ENCODE measurements at places on chromosomes 1 and 21.

DNA sequence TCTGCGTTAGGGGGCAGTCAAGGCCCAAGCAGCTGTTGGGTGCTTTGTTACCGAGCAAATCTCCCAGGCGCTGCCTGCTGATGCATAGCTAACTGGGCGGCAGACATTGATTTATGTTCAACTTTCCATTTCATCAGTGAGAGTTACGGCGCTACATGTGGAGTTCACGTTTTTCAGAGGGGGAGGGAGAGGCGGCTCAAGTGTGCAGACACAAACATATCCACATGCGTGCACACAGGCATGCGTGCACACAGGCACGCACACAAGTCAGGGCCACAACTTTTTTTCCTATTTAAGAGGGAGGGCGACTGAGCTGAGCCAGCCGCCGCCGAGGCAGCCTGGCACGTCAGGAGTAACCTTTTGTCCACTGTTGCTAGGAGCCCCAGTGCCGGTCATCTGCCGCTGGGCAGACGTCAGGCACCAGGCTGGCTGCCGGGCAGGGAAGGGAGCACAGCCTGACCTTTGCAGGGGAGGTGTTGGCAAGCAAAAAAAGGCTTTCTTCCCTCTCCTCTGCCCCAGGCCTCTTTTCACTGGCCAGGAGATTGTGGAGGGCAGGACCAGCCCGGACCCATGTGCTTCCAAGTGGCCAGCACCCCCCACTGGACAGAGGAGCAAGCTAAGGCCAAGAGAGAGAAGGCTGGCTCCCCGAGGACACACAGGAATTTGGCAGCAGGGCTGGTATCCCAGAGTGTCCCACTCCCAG lies 73.3 kb downstream of the MRPL37 start:
- DNase-seq = no peak

GRCh38 chr1:24323281-24323680 lies 4.1 kb downstream of the GRHL3 start:
- DNase-seq = peak; percentile 18

- no peak for DNase-seq
These were observed 13.0 kb downstream of the RD3 start for GRCh38 chr1:211478801-211479578.

GRCh38 chr1:160085686-160086455 lies 4.5 kb downstream of the KCNJ9 start:
- DNase-seq = peak; percentile 43

- DNase-seq = no peak
These were observed 32.2 kb downstream of the MIS18A start for GRCh38 chr21:32246571-32247140.

- DNase-seq = no peak
These were observed 12.4 kb downstream of the FBXO2 start for GRCh38 chr1:11641776-11642305.

- no peak for DNase-seq
These were observed 14.0 kb upstream of the ZNF697 start for GRCh38 chr1:119662034-119662437.

DNA sequence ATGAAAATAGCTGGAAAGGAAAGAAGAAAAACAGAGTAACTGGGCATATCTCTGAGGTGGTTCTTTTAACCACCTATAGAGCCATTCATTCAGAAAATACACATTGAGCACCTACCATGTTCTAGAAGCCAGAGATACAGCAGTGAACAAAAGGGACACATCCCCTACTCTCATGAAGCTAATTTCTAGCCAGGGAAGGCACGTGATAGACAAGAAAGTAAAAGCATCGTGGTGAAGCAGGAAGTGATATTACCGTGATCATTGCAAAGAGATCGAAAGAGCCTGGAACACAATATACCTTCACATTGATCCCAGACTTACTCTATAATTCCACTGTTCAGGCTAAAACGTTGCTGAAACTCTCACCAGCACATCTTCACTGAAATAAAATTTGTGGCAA lies 76.0 kb downstream of the TIAM1 start:
- DNase-seq = no peak

All from LoVo (cell line).